Temporal lobe (tissue), 4 donors: ENCODE measurements at places on chromosomes 1 and 21. TPM values are rescaled to one million over a fixed set of nuclear protein-coding genes. Genes with fewer than 3 reads are reported as not detected.

PERM1 gene
- total RNA-seq: 0.25 TPM

C1orf122 gene
- total RNA-seq: 12.5 TPM

TRPM2 gene
- total RNA-seq: 2.0 TPM

SERINC2 gene
- total RNA-seq: 0.49 TPM

OR2L13 gene
- 0.74 TPM for total RNA-seq

FAM110D gene
- 0.49 TPM for total RNA-seq

RNPC3 gene
- total RNA-seq: 24.3 TPM

ELF3 gene
- total RNA-seq: 0.74 TPM

PGBD5 gene
- total RNA-seq: 20.7 TPM

RGS4 gene
- total RNA-seq: 2.0 TPM

HHIPL2 gene
- total RNA-seq: 0.25 TPM

TBX15 gene
- 0.98 TPM for total RNA-seq

WNT9A gene
- total RNA-seq: 2.5 TPM

NCMAP gene
- total RNA-seq: under 0.01 TPM

TSPEAR gene
- total RNA-seq: not detected

RGS8 gene
- total RNA-seq: 11.3 TPM
